ENCODE measurements at places on chromosomes 2 and 18.

- DNase-seq = no peak
These were observed 460.8 kb upstream of the HS6ST1 start for GRCh38 chr2:128779301-128780095.

GRCh38 chr2:237297421-237298150 is 116.4 kb downstream of the COL6A3 start:
- DNase-seq = no peak

DNA sequence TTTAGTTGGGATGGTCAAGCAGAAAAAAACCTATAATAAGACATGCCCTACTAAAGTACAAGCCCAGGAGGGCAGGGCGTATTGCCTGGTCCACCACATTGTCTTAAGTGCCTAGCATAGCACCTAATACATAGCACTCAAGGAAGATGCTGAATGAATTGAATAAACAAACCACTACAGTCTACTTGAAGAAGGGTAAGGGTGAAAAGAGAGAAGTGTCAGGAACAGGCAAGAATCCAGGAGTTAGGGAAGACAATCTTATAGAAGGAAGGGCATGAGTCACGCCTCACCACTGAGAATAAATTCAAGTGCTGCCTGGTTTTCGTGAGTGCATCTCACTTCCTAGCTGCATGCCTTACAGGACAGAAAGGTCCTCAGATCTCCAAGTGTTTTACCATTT is 13.9 kb downstream of the SLC19A3 start:
- no peak for DNase-seq

DNA sequence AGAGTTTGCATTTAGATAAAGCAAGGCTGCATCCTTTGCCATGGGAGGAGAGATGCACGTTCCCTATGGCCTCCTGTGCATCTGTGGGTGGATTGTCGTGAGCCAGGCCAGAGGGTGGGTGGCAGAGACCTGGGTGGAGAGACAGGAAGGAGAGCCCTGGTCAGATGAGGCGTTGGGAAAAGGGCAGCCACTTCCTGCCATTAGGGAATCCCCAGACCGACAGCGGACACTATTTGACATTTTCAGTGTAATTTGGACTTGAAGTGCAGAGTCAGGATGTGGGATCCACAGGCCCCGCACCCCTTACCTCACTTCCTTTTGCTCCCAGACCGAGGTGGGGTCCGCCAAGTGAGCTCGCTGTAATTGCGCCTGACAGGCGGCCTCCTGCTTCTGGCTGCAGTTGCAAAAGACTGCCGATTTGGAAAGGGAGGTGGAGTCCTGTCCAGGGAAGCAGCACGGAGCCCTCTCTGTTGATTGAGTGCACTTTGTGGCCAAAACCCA is 150.0 kb downstream of the DYSF start:
- DNase-seq = peak; percentile 37

GRCh38 chr2:225276207-225276606 is 123.3 kb upstream of the NYAP2 start:
- DNase-seq = no peak

- DNase-seq = peak; percentile 14
These were observed 89.4 kb downstream of the CELF4 start for GRCh38 chr18:37476182-37476581.
